ENCODE measurements at places on chromosomes 1 and 21. TPM values are rescaled to one million over a fixed set of nuclear protein-coding genes. Genes with fewer than 3 reads are reported as not detected.

Gene PCSK9
- not detected for polyA plus RNA-seq

Gene ENAH
- 0.04 TPM for polyA plus RNA-seq

Gene GJA8
- not detected for polyA plus RNA-seq

Gene OR2M2
- not detected for polyA plus RNA-seq

Gene ACTL8
- not detected for polyA plus RNA-seq

Gene NAXE
- polyA plus RNA-seq: 121 TPM

Gene RXFP4
- polyA plus RNA-seq: 0.78 TPM

Gene E2F2
- 2.2 TPM for polyA plus RNA-seq

Gene ARHGEF16
- polyA plus RNA-seq: not detected

Gene INTS3
- polyA plus RNA-seq: 11.8 TPM

Gene RGS13
- polyA plus RNA-seq: 0.33 TPM

Gene S100A7A
- polyA plus RNA-seq: not detected

Gene SLAMF7
- 26.8 TPM for polyA plus RNA-seq

Gene KRTAP12-2
- polyA plus RNA-seq: not detected

Gene B3GALT2
- 0.14 TPM for polyA plus RNA-seq

Gene TAS1R1
- not detected for polyA plus RNA-seq

Gene OR2T2
- polyA plus RNA-seq: not detected

Gene LRRC7
- polyA plus RNA-seq: not detected

Gene ITGB2
- polyA plus RNA-seq: 294 TPM

Gene PADI3
- polyA plus RNA-seq: not detected

Gene RGS4
- not detected for polyA plus RNA-seq

Gene RAB7B
- polyA plus RNA-seq: not detected

Gene SYPL2
- polyA plus RNA-seq: not detected

Gene CACHD1
- polyA plus RNA-seq: 0.08 TPM

Gene C1QC
- polyA plus RNA-seq: not detected

Gene CYP4A22
- not detected for polyA plus RNA-seq

Gene CCDC185
- polyA plus RNA-seq: not detected

Gene MACO1
- 8.3 TPM for polyA plus RNA-seq

Gene MX2
- polyA plus RNA-seq: 36.6 TPM

Gene KANK4
- not detected for polyA plus RNA-seq

Gene PTGFR
- polyA plus RNA-seq: not detected

Gene FAM43B
- polyA plus RNA-seq: not detected

Gene CFAP107
- not detected for polyA plus RNA-seq

Gene OLIG2
- polyA plus RNA-seq: not detected

Gene OR14I1
- polyA plus RNA-seq: not detected

Gene FPGT
- polyA plus RNA-seq: 3.9 TPM

Measured in IgD-negative memory B cell (primary cell).